Tibial nerve (tissue), 4 donors: ENCODE measurements at places on chromosomes 1 and 21. TPM values are rescaled to one million over a fixed set of nuclear protein-coding genes. Genes with fewer than 3 reads are reported as not detected.

DNA sequence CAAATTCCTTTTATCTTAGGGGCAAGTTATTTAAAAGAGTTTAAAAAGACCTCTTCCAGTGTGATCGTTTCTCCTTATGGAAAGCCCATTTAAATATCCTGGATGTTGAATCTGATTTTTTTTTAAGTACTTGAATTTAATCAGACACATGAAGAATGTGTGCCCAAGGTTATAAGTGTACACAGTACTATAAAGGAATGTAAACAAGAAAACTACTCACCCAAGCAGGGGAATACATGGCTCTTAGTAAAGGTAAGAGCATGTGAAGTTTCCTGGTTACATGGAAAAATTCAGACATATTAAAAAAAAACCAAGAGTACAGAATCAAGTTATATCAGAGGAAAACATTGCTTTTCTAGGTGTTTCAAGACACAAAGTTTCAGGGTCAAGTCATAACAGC is 546.9 kb downstream of the MATN1 start:
- no peaks in the 10 kb centered on the region for H3K27me3 ChIP-seq
- no peaks in the 10 kb centered on the region for H3K36me3 ChIP-seq
- no peaks in the 10 kb centered on the region for H3K4me1 ChIP-seq
- H3K27ac ChIP-seq: no peak overlapping the region
- DNase-seq: no peak
- H3K4me3 ChIP-seq: no peak overlapping the region

DNA sequence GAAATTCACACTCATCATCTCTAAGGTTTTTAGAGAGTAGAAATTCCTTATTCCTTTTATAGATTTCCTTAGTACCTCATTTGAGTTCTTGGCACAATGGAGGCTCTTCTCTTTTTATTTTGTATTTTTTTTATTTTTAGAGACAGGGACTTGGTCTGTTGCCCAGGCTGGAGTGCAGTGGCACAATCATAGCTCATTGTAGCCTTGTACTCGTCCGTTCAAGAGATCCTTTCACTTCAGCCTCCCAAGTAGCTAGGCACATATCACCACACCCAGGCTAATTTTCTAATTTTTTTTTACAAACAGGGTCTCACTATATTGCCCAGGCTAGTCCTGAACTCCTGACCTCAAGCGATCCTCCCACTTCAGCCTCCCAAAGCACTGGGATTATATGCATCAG is 29.6 kb downstream of the RGL1 start:
- H3K27ac ChIP-seq: peak overlapping the region; percentile 38
- DNase-seq: no peak
- H3K4me3 ChIP-seq: no peak overlapping the region
- peaks cover 21% of the 10 kb centered on the region for H3K4me1 ChIP-seq
- no peaks in the 10 kb centered on the region for H3K27me3 ChIP-seq

Gene NR5A2
- total RNA-seq: 4.8 TPM

- no peak for DNase-seq
- peaks cover 47% of the 10 kb centered on the region for H3K36me3 ChIP-seq
- H3K4me3 ChIP-seq: no peak overlapping the region
- H3K4me1 ChIP-seq: no peaks in the 10 kb centered on the region
Observed at GRCh38 chr1:50783286-50783685, 176.8 kb downstream of the FAF1 start.

Gene TACSTD2
- total RNA-seq: 5.3 TPM

DNA sequence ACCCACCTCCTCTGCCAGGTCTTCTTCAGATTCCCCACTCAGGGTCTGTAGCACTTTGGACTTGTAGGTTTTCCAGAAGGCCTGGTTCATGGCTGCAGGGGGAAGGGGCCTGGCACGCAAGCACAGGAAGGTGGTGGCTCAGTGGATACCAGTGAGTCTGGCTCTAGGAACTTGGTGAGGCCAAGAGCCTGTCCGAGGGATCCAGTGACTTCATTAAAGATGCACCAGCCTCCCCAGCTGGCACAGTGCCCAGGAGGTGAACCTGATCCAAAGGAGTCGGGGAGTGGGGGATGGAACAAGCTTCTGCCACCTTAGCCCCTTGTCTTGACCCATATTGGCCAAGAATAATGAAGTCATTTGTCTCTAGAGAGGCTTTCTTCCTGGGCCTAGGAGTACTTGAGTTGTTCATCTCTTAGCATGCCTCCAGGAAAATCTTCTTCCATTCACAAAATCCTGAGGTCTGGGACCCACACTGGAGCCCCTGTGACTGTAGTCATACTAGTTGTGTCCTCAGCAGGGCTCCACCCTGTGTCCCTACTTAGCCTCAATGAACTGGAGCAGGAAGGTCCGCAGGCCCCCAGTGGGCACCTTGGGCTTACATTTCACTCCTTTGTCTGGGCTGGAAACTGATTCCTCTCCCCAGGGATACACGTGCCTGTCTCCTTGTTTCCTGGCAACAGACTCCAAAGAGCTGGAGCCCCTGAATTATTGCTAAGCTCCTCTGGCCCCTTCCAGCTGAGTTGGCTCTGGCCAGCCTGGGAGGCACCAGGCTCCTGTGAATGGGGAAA is at the start of gene C1orf232:
C1orf232 (minus strand) TSS at position 554 of the 788 bp plus-strand sequence; CDS start at position 90, 464 bp downstream.
- peaks cover 10% of the 10 kb centered on the region for H3K4me1 ChIP-seq
- H3K4me3 ChIP-seq: peak within 1 kb of the TSS; percentile 96
- H3K27me3 ChIP-seq: no peaks in the 10 kb centered on the region
- H3K36me3 ChIP-seq: no peaks in the 10 kb centered on the region
- H3K27ac ChIP-seq: peak within 1 kb of the TSS; percentile 86

GRCh38 chr21:41926117-41926806 is 27.6 kb downstream of the C2CD2 start:
- H3K4me1 ChIP-seq: no peaks in the 10 kb centered on the region
- peak overlapping the region; percentile 88 for H3K27ac ChIP-seq
- no peak for DNase-seq
- no peaks in the 10 kb centered on the region for H3K36me3 ChIP-seq
- H3K27me3 ChIP-seq: no peaks in the 10 kb centered on the region

DNA sequence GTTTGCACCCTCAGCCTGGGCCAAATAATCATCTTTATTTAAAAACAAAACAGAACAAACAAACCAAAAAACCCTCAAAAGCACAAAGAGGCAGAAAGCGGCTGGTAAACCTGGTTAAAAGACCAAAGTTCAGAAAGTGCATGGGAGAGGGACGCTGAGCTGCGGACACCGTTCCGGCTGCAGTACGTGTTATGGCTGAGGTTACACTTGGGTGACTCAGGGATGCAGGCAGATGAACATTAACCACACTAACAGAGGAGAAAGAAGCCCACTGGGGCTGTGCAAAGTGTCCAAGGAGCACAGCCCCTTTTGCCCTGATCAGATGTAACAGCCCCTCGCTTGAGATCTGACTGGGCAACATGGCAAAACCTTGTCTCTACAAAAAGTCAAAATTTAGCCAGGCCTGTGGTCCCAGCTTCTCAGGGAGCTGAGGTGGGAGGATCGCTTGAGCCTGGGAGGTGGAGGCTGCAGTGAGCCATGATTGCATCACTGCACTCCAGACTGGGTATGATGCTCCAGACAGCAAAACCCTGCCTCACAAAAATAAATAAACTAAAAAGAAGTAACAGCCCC is 28.3 kb downstream of the GPR157 start:
- DNase-seq: no peak
- H3K27me3 ChIP-seq: no peaks in the 10 kb centered on the region
- no peak overlapping the region for H3K27ac ChIP-seq
- no peak overlapping the region for H3K4me3 ChIP-seq
- peaks cover 4% of the 10 kb centered on the region for H3K36me3 ChIP-seq

DNA sequence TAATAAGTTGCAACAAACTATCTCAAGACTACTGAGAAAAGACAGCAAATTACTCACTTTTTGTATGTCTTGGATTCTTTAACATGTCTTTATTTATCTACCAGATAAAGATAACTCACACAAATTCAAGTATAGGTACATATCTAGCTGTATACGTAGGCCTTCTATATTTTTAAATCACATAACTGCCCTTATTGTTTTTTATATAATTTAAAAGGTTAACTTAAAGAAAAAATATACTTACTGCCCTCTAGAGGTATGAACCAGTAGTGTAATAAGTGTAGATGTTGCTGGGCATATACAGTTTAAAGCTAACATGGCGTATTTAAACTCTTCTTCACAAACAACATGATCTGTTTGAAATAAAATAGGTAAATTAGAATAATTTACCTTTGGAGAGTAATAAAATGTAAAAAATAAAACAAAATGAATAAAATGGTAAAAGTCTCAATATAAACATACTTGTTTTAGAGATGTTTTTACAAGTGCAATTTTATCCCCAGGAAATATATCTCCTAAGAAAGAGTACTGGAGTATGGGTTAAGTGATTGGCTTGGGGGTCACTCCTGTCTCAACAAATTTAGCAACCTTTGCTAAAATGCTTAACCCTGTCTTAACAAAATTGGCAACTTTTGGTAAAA is 235.2 kb downstream of the KCNT2 start:
- no peaks in the 10 kb centered on the region for H3K27me3 ChIP-seq
- H3K4me3 ChIP-seq: no peak overlapping the region
- no peak for DNase-seq
- no peak overlapping the region for H3K27ac ChIP-seq
- H3K4me1 ChIP-seq: no peaks in the 10 kb centered on the region
- no peaks in the 10 kb centered on the region for H3K36me3 ChIP-seq

DNA sequence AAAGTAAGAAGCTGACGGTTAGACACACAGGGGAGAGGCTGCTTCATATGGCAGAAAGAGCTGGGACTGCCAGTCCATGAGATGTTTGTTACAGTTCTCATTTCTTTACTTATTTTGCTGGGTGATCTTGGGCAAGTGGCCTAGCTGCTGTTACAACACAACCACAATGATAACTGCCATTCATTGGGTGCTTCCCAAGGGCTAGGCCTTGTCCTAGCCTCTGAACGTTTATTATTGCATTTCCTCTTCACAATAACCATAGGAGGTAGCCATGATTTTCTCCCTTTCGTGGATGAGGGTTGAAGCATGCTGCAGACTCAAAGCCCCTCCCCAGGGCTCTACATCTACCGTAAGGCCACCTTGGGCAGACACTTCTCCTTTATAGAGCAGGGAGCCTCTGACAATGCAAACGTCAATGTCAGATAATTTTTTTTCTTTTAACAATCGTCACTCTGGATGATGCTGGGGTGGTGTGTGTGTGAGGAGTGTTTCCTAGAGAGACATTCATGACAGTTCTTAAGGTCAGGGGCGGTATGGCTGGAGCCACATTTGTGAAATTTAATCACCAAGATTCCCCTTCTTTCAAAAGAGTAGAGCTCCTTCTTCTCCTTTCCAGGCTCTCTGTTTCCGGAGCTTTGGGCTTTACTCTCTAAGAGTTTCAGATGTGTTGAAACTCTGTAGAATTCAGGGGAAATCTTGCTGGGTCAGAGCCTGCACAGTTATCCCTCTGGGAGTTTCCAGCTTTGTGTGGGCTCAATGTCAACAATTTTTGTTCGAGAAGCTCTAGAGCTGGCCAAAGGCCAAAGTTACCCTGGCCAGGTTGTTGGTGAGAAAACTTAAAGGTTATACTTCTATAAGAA is 138.5 kb upstream of the SGIP1 start:
- H3K4me1 ChIP-seq: no peaks in the 10 kb centered on the region
- no peak overlapping the region for H3K4me3 ChIP-seq
- H3K27me3 ChIP-seq: peaks cover 2% of the 10 kb centered on the region
- no peak overlapping the region for H3K27ac ChIP-seq
- H3K36me3 ChIP-seq: no peaks in the 10 kb centered on the region

Gene TRPM2
- 4.9 TPM for total RNA-seq

- H3K27me3 ChIP-seq: no peaks in the 10 kb centered on the region
- no peak overlapping the region for H3K27ac ChIP-seq
- no peaks in the 10 kb centered on the region for H3K36me3 ChIP-seq
- no peak for DNase-seq
- peaks cover 7% of the 10 kb centered on the region for H3K4me1 ChIP-seq
Observed at GRCh38 chr1:175602026-175602585, 141.3 kb downstream of the TNR start.

GRCh38 chr1:37752213-37752582 is 12.7 kb downstream of the EPHA10 start:
- H3K4me3 ChIP-seq: peak overlapping the region; percentile 26
- H3K36me3 ChIP-seq: no peaks in the 10 kb centered on the region
- H3K4me1 ChIP-seq: no peaks in the 10 kb centered on the region
- no peak overlapping the region for H3K27ac ChIP-seq
- peaks cover 62% of the 10 kb centered on the region for H3K27me3 ChIP-seq
